ENCODE measurements at places on chromosomes 2 and 18.

GRCh38 chr2:45964223-45964841 is 312.9 kb downstream of the PRKCE start:
- DNase-seq, result no peak
- peaks cover 2% of the 10 kb centered on the region for H3K4me1 ChIP-seq
- H3K27me3 ChIP-seq, result no peaks in the 10 kb centered on the region
- H3K36me3 ChIP-seq, result no peaks in the 10 kb centered on the region
- no peak overlapping the region for H3K4me3 ChIP-seq

DNA sequence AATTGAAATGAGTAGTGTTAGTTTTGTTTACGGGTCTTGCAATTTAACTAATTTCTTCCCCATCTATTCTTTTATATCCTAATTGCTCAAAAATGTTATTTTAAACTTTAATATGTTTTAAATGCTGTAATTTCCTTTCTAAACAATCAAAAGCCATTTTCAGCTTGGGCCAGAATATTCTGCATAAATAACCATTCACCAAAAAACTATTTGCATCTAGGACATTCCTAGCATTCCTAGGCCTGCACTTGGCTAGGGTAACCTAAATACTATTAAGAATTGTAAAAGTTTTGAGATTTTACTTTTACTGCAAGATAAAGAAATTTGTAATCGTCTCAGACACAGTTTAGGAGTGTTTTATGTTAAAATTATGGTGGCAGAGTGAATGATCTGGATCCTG is 7.8 kb upstream of the ETAA1 start:
- H3K4me3 ChIP-seq, result no peak overlapping the region
- H3K27ac ChIP-seq, result no peak overlapping the region
- H3K36me3 ChIP-seq, result no peaks in the 10 kb centered on the region
- no peaks in the 10 kb centered on the region for H3K27me3 ChIP-seq

DNA sequence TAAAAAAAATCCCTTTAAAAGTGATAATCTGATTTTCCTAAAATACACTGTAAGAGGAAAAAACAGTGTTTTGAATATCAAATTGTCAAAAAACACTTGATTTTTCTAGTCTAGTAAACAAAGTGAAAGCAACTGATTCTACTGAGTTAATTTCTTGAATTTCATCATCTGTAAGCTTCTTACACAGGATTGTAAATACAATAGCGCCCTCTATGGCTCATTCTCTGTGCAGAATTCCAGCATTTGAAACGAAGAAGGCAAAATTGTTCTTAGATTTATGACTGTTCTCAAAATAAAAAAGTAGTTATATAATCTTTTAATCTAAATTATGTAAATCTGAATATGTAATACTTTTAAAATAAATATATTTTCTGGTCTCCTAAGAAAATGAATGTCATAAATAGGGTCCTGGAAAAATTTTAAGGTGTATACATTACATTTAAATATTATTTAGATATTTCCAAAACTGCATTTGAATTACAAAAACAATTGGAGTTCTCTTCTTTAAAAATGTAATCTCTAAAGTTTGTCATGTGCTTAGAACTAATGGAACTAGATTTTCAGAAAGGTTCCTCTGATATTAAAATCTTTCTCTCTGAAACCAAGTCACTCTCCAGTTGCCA is 176.9 kb upstream of the MC4R start:
- no peak overlapping the region for H3K4me3 ChIP-seq
- no peaks in the 10 kb centered on the region for H3K27me3 ChIP-seq
- H3K36me3 ChIP-seq, result no peaks in the 10 kb centered on the region
- H3K4me1 ChIP-seq, result no peaks in the 10 kb centered on the region
- DNase-seq, result peak; percentile 81

DNA sequence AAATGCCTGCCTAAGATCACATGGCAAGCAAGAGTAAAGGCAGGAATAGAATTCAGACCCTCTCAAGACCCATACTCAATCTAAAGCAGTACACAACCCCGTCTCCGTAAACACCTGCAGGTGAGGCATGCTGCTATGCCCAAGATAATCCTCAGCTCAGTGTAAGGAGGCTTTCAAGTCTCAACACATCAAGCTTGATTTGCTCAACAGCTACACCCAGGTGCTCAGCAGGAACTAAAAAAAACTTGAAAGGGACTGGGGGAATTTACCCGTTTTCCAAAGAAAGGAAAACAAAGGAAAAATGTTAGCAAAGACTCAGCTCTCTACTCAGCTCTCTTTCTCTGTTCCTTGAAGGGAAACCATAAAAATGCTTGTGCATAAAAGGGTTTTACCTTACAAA is 301.8 kb downstream of the C1D start:
- no peaks in the 10 kb centered on the region for H3K36me3 ChIP-seq
- no peak overlapping the region for H3K4me3 ChIP-seq
- no peaks in the 10 kb centered on the region for H3K27me3 ChIP-seq
- DNase-seq, result no peak
- no peak overlapping the region for H3K27ac ChIP-seq
- no peaks in the 10 kb centered on the region for H3K4me1 ChIP-seq

DNA sequence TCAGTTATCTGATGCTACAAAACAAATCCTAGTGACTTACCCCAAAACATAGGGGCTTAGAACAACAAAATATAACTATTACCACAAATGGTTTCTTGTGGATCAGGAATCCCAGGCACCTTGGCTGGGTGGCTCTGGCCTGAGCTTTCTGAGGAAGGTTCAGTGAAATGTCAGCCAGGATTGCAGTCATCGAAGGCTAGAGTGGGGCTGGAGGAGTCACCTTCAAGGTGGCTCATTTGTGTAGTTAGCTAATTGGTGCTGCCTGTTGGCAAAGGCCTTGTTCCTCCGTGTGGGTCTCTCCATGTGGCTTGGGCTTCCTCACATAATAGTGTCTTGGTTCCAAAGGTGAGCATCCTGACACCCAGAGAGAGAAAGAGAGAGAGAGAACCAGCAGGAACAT is 57.4 kb downstream of the COPS8 start:
- no peak for DNase-seq
- no peaks in the 10 kb centered on the region for H3K4me1 ChIP-seq
- H3K36me3 ChIP-seq, result no peaks in the 10 kb centered on the region
- H3K4me3 ChIP-seq, result no peak overlapping the region

- H3K36me3 ChIP-seq, result no peaks in the 10 kb centered on the region
- H3K27me3 ChIP-seq, result no peaks in the 10 kb centered on the region
- H3K27ac ChIP-seq, result peak overlapping the region; percentile 53
- DNase-seq, result peak; percentile 62
These were observed 90.2 kb downstream of the EHD3 start for GRCh38 chr2:31324016-31324633.

DNA sequence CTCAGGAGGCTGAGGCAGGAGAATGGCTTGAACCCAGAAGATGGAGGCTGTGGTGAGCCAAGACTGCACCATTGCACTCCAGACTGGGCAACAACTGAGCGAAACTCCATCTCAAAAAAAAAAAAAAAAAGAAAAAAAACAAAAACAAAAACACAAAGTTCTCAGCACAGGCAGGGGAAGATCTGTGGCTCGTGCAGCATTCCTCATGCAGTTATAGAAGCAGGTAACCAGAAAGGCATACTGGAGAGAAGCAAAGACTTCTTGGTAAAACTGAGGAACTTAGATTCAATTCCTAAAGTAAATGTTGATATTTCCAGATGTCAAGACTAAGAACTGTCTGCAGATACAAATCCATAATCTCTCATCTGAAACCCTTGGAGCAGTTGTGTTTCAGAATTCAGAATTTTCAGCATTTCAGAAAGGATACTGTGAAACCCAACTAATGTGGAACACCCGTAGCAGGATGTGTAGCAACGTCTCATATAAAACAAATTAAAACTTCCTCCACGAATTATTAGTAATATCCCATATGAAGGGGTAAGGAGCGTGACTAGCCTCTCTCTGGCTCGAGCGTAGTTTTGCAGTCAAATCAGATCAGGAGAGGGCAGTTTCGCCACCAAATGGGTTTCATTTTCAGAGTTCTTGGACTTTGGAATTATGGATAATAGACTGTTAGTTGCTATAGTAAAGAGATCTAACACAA is 13.2 kb upstream of the SLC25A52 start:
- peak overlapping the region; percentile 39 for H3K4me3 ChIP-seq
- DNase-seq, result no peak
- no peaks in the 10 kb centered on the region for H3K36me3 ChIP-seq
- H3K4me1 ChIP-seq, result no peaks in the 10 kb centered on the region
